Amniotic stem cell (primary cell): ENCODE measurements at places on chromosomes 6 and 20.
A peak's percentile ranks its signal among the peaks of the same experiment; 100 is the strongest.

DNA sequence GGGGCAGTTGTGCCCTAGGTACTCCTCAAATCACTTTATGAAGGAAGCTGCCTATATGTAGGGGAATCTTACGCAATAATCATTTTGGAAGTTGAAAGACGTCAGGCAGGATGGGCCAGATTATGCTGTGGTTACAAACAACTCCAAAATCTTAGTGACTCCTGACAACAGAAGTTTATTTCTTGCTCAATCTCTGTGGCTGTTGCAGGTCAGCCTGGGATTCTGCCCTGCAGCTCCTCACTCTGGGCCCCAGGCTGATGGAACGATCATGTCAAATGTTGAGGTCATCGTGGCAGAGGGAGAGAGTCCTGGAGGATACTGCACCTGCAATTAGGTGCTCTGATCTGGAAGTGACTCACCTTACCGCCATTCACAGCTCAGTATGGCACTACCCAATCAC is 88.4 kb downstream of the ZDHHC14 start:
- no peak for DNase-seq

GRCh38 chr6:158684311-158684710 is 34.5 kb downstream of the SYTL3 start:
- no peak for DNase-seq

GRCh38 chr20:44730441-44730840 is 15.2 kb upstream of the KCNK15 start:
- DNase-seq, result peak; percentile 72

GRCh38 chr6:139801571-139802321 is 427.3 kb upstream of the CITED2 start:
- DNase-seq, result no peak

DNA sequence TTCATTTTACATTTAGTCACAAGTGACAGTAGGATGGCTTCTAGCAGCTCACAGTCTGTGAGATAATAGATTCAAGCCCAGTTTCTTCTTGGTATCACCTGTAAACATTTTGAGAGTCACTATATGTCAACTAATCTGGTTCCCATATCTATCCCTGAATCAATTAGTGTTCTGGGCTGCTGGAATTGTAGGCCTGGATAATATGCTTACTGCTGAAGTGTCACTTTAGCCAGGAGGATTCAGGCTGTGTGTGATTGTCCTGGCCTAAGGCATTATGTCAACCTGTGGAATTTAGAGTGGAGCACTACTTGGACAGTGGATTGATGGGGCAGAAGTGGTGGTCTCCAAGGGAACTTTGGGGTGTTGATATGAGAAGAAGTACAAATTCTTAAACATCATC is 1071.8 kb upstream of the CITED2 start:
- DNase-seq, result no peak

GRCh38 chr20:37918035-37918434 is 15.1 kb downstream of the VSTM2L start:
- DNase-seq, result no peak

GRCh38 chr6:14880052-14880451 is 365.8 kb upstream of the JARID2 start:
- no peak for DNase-seq

- DNase-seq, result no peak
Measured at GRCh38 chr6:141488488-141488887, 644.2 kb upstream of the GJE1 start.

DNA sequence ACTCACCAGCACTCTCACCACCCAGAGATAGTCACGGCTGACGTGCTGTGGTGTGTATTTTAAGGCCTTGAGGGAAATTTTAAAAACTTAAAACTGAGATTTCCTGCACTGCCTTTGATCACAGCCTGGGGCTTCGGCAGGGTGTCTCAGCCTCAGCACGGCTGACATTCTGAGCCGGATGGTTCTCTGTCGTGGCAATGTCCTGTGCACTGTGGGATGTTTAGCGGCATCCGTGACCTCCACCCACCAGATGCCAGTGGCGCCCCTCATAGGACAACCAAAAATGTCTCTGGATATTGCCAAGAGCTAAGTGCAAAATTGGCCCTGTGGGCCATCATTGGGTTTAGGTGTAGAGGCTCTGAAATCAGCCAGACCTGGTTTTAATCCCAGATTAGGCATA is 142.2 kb upstream of the KCNG1 start:
- DNase-seq, result no peak

GRCh38 chr20:3316136-3316535 is 77.1 kb upstream of the SLC4A11 start:
- DNase-seq, result no peak

- no peak for DNase-seq
Measured at GRCh38 chr20:21126581-21126870, 644 bp downstream of the KIZ start.

DNA sequence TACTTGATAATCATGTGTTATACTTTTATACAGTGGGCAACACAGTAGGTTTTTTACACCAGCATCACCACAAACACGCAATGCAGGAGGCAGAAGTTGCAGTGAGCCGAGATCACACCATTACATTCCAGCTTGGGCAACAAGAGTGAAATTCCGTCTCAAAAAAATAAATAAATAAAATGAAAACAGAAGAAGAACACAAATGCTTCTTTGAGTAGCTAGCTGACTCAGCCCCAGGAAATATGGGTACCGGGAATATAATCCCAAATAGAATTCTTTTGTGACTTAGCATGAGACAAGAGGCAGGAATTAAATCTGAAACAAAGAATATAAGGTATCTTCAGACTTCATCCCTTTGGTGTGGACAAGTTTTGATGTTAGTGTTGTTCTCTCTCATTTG is 164.2 kb upstream of the ATXN1 start:
- no peak for DNase-seq

DNA sequence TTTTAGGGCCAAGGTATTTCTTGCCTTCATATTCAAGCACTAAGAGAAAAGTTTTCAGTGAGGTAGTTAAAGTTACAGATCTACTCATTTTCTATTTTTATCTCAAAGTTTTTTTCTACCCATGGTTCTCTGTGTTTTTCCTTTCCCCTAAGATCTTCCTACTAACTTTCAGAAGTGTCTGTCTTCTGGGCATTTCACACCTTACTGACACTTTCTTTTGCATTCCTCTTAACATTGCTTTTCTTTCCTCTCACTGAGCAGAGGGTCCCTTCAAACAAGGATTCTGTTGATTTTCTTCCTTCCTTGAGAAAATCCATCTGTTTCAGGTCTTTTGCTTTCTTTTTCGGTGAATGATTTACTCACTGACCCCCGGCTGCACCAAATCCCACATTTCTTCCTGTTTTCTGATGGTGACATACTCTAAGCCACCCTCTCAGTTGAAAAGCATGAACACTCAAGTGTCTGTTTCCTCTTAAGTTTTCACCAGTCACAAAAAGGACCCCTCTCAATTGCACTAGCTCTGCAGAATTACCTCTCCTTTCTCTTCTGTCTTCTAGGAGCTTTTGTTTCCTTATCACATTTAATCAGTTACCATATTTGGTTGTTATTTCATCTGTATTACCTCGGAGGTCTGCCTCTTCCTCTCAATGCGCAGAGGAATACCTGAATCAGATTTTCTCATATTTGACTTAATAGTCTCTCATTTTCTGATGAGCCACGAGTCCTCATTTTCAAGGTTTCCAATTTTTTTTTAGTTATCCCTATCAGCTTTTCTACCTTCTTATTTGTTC is 73.5 kb upstream of the RNF217 start:
- DNase-seq, result no peak

DNA sequence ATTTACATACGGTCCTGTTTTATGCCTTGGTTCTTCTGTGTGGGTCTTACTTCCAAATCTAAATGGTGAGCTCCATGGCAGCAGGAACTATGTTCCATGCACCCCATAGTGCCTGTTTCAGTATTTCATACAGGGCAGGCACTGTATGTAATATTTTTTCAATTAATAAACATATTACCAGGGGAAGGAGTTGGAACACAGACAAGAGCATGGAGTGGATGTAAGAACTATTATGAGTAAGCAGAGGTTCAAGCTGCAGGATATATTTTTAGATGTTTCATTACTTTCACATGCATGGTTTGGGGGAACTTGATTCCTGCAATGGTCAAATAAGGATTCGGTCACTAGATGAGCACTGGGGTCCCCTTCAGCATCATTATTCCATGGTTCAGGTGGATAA is 108.3 kb downstream of the KIF13A start:
- no peak for DNase-seq

GRCh38 chr6:31114970-31115849 is 610 bp downstream of the PSORS1C1 start:
- no peak for DNase-seq

- DNase-seq, result peak; percentile 71
Measured at GRCh38 chr20:41693136-41693979, 75.2 kb upstream of the CHD6 start.

DNA sequence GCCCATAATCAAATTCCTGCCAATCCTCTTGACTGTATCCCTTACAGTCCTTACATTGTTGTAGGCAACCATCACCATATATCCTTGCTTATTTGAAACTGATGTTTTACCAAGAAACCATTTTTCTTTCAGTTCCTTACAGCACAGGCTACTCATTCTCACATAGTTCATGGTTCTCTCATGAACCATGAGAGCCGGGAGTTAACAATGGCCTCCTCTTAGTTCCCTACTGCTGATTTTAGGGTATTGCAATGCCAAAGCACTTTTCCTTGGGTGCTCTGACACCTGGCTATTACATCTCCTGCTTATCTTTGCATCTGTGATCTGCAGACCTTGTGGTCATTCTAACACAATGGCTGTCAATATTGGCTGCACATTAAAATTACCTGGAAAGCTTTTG is 133.4 kb downstream of the MYB start:
- no peak for DNase-seq

DNA sequence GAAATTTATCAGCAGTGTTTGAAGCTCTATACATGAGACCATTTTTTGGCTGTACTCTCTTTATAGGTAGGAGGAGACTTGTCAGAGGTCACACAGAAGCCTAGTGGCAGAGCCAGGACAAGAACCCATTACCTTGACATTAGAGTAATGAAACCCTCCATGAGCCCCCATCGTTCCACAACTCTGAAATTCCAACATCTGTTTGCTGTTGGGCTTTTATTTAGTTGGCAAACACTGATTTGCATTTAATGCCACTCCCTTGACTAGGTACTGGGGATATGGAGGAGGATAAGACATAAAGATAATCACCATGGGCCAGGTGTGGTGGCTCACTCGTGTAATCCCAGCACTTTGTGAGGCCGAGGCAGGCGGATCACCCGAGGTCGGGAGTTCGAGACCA is 1.6 kb downstream of the GSS start:
- DNase-seq, result no peak

DNA sequence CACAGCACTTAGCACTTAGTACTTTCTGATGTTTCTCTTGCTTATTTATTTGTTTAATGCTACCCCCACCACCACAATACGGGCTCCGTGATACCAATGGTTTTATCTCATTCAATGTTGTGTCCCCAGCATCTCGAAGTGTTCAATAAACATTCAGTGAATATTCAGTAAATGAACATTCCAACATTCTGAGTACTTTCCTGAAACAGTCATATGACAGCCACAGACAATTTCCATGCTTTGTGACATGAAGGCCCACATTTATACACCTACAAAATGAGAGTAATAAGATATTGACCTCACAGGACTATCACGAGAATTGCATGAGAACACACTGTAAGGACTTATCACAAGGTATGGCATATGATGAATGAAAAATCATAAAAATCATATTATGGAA is 10.8 kb downstream of the MOXD1 start:
- DNase-seq, result no peak
